Activated CD8-positive, alpha-beta T cell treated with anti-CD3 and anti-CD28 coated beads, Interleukin-2, amount 10 ng/mL, durations not matched to agents 7 days and 5 days (primary cell): ENCODE measurements at places on chromosomes 12 and 14. TPM values are rescaled to one million over a fixed set of nuclear protein-coding genes. Genes with fewer than 3 reads are reported as not detected.
A peak's percentile ranks its signal among the peaks of the same experiment; 100 is the strongest.

- H3K4me3 ChIP-seq: no peak overlapping the region
- no peak overlapping the region for H3K27ac ChIP-seq
- H3K36me3 ChIP-seq: peaks cover under 1% of the 10 kb centered on the region
- DNase-seq: no peak
- H3K4me1 ChIP-seq: peaks cover 31% of the 10 kb centered on the region
- no peaks in the 10 kb centered on the region for H3K27me3 ChIP-seq
Measured at GRCh38 chr12:108722463-108722862, 8.9 kb downstream of the CORO1C start.

Gene AQP5
- not detected for total RNA-seq

Gene APOF
- total RNA-seq: not detected

DNA sequence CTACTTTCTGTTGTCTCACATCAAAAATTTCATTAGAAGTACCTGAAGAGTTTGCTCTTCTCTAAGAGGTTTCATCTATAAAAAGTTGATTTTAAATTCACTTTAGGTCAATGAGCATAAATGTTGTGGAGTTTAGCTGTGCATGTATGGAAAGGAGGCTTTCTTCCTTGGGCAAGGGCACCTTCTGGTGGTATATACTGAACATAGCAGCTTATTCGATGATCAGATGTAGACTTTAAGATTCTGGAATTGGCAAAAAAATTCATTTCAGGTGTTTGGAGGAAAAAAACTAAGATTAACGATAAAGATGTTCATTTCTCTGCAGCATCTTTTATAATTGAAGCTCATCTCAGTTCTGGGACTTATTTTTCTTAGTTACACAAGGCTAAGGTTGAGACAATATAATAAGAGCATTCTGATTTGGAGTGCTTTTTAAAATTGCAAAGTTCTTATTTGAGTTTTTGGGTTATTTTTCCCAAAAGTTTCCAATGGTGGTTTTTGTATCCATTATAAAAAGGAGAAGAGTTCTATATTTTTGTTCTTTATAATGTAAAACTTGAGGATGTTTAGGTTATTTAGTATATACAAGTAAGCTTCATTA is 46.8 kb downstream of the TMEM117 start:
- peak; percentile 60 for DNase-seq
- H3K27me3 ChIP-seq: no peaks in the 10 kb centered on the region
- no peak overlapping the region for H3K4me3 ChIP-seq
- no peak overlapping the region for H3K27ac ChIP-seq

- DNase-seq: no peak
- H3K27me3 ChIP-seq: no peaks in the 10 kb centered on the region
- no peak overlapping the region for H3K4me3 ChIP-seq
- H3K4me1 ChIP-seq: peaks cover 37% of the 10 kb centered on the region
- no peaks in the 10 kb centered on the region for H3K36me3 ChIP-seq
Measured at GRCh38 chr12:54359762-54360351, 4.4 kb downstream of the GPR84 start.

GRCh38 chr14:70782361-70782760 is 27.0 kb downstream of the MAP3K9 start:
- no peaks in the 10 kb centered on the region for H3K27me3 ChIP-seq
- H3K4me3 ChIP-seq: no peak overlapping the region
- H3K4me1 ChIP-seq: peaks cover 12% of the 10 kb centered on the region
- no peak overlapping the region for H3K27ac ChIP-seq

DNA sequence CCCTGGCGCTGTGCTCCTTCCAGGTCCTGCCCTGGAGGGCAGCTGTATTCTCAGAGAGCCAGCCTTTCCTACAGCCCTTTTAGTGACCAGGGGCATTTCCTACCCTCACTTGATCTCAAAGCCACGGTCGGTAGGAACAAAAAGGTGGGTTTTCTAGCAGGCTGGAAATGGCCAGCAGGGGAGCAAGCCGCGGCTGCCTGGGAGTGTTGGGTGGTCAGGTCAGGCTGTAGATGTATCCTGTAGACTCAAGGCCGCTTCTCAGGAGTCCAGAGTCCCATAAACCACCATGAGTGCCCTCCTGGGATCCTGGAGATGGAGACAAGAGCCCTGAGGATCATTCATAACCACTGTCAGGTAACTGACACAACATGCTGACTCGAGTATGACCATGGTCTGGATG is 18.6 kb downstream of the CINP start:
- H3K36me3 ChIP-seq: peaks cover 38% of the 10 kb centered on the region
- no peak overlapping the region for H3K4me3 ChIP-seq
- no peak for DNase-seq
- H3K27ac ChIP-seq: no peak overlapping the region
- H3K4me1 ChIP-seq: no peaks in the 10 kb centered on the region

- H3K4me3 ChIP-seq: no peak overlapping the region
- H3K36me3 ChIP-seq: no peaks in the 10 kb centered on the region
- DNase-seq: no peak
Measured at GRCh38 chr12:21054334-21054733, 76.7 kb upstream of the SLCO1B1 start.

GRCh38 chr12:108826101-108826806 is 31.1 kb downstream of the SSH1 start:
- H3K4me1 ChIP-seq: peaks cover 74% of the 10 kb centered on the region
- H3K36me3 ChIP-seq: peaks cover 44% of the 10 kb centered on the region
- H3K27me3 ChIP-seq: no peaks in the 10 kb centered on the region
- no peak for DNase-seq
- H3K4me3 ChIP-seq: no peak overlapping the region
- peak overlapping the region; percentile 51 for H3K27ac ChIP-seq
